ENCODE measurements at places on chromosomes 3 and 15.

DNA sequence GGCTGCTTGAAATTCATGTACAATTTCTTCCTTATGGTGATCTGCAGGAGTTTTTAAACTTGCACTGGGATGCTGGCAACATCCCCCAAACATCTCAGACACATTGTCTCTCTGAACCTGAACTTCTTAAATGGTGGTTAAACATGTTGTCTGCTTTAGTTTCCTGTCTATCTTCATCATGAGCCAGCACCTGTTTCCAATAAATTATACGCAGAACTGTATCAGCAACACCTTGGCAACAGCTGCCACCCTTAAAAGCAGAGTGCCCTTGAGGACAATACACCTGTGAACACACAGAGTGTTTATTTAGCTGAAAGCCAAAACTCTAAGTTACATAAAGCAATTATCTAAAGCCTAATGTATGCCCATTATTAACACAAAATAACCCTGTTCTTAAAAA lies 242.9 kb downstream of the WNT5A start:
- DNase-seq = no peak

DNA sequence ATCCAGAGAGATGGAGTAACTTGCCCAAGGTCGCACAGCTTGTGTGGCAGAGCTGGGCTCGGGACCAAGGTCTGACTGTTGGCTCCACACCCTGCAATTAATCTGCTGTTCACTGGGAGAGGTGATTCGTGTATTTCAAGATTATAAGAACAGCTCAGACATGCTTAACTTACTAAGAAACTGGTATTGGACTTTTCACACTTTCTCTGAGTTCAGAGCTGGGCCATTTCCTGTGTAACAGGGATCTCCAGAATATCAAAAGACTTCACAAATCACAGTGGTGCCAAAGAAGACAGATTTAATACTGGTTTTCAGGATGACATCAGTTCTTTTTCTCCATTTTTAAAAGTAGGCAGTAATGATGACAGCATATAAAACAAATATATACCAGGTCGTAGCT lies 156.8 kb upstream of the UBE2E1 start:
- no peak for DNase-seq

GRCh38 chr3:1774597-1774996 lies 324.1 kb upstream of the CNTN4 start:
- no peak for DNase-seq

- no peak for DNase-seq
Observed at GRCh38 chr3:197333901-197334639, 35.7 kb upstream of the DLG1 start.

GRCh38 chr3:140574375-140574774 lies 103.5 kb upstream of the TRIM42 start:
- no peak for DNase-seq

DNA sequence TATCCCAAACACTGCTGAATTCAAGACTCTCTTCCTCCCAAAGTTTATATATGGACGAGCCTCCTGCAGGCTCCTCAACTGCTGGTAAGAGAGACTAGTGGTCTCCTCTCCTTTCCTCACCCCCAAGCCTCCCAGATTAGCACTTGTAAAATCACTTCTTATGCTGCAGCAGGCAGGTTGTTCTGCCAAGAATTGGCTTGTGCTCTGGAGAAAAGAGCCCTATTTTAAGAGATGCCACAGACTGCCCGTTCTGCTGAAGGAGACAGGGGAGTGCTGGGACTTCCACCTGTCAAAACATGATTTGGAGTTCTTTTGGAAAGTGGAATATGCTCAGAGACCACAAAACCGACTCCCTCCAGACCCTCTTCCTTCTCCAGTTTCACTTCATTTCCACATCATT lies 230.9 kb upstream of the EIF1B start:
- DNase-seq = no peak

GRCh38 chr15:50044904-50045303 lies 74.1 kb downstream of the ATP8B4 start:
- no peak for DNase-seq

GRCh38 chr3:74531491-74531890 lies 83.0 kb downstream of the CNTN3 start:
- no peak for DNase-seq

GRCh38 chr3:11053926-11054503 lies 61.5 kb downstream of the SLC6A1 start:
- DNase-seq = no peak

DNA sequence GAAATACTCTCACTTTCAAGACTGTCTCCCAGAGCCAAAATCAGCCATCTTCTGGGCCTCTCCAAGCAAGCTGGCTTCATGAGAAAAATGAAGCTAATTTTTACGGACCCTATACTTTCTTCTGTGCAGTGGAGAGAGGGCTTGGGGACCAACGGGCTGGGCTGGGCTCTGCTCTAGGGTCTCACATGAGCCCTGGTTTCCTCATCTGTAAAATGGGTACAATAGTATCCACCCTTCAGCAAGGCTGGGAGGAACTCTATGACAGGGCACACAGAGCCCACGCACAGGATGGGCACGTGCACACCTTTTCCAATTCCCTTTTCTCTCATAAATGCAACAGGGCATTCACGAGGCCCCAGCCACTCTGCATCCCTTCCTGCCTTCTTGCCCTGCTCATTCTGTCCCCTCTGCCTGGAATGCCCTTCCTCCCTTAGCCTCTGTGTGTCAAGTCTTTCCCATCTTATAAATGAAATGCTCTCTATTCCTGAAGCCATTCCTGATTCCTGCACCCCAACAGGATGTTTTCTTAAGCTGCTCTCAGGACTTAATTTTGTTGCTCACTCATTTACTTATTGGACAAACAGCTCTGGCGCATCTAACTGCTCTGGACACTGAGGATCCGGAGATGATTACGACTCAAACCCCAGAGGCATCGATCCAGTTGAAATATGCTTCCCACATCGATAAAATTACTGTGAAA lies 32.9 kb upstream of the SEC13 start:
- DNase-seq = no peak

- peak; percentile 45 for DNase-seq
Observed at GRCh38 chr3:23810343-23811184, 4.8 kb downstream of the UBE2E1 start.

DNA sequence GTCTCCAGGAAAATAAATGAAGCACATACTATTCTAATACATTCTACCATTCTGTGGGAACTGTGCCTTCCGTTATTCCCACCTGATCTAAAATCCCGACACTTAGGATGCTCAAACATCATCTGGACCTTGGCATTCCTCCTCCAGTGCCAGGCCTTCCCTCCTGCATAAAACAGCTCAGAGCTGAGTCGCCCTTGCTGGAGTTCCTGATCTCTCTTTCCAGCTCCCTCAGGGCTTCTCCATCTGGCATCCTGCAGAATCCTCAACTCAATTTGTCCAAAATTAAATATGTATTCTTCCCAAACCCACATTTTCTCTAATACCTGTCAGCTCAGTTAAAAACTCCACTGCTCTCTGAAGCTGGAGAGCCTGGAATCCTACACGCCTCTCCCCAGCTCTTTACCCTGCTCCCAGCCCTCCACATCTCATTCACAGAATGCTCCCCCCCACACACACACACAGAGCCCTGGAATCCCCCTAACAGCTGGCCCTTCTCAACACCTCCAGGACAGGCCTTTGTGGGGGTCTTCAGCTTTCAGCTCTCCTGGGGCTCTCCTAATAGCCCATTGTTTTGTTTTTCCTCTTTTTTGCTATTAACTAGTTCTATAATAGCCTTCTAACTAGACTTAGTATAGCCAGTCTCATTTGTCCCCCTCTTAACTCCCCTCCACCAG lies 78.5 kb downstream of the HMG20A start:
- DNase-seq = no peak

GRCh38 chr15:58525991-58526421 lies 94.2 kb downstream of the LIPC start:
- no peak for DNase-seq

DNA sequence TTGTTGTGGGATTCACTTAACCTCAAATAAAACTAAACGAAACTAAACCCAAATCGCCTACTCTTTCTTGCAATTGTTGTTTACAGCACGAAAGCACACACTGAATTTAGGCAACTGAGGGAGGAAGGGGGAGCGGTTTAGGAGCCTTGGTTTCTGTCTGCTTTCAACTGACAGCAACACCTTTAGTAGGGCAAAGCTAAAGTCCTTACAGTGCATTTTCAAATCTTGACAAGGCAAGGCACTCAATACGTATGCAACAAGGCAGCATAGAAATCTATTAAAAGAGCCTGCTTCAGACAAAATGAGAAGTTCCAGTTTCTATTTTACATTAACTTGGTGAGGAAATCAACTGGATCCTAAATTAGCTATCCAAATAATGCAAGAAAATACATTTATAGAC lies 174.6 kb downstream of the CHST2 start:
- no peak for DNase-seq

GRCh38 chr3:183122257-183122932 lies 23.1 kb upstream of the MCCC1 start:
- no peak for DNase-seq

DNA sequence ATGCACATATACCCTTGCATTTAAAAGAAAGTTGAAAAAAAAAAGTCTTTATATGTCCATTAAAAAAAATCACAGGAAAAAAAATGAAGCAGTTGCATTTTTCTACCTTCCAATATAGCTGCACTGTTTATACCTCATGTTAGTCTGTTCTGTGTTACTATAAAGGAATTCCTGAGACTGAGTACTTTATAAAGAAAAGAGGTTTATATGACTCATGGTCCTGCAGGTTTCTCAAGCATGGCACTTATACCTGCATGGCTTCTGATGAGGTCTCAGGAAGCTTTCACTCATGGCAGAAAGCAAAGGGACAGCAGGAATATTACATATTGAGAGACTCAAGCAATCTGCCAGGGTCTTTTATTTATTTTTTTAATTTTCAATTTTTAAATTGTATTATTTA lies 277.2 kb upstream of the BCHE start:
- no peak for DNase-seq

- peak; percentile 11 for DNase-seq
Observed at GRCh38 chr15:76150513-76150912, 90.7 kb downstream of the TMEM266 start.

- no peak for DNase-seq
Observed at GRCh38 chr3:72273615-72274014, 488.7 kb upstream of the PROK2 start.

GRCh38 chr3:169863458-169863899 lies 6.3 kb downstream of the LRRC31 start:
- peak; percentile 54 for DNase-seq

GRCh38 chr3:190269101-190269500 lies 53.1 kb downstream of the CLDN1 start:
- DNase-seq = no peak

DNA sequence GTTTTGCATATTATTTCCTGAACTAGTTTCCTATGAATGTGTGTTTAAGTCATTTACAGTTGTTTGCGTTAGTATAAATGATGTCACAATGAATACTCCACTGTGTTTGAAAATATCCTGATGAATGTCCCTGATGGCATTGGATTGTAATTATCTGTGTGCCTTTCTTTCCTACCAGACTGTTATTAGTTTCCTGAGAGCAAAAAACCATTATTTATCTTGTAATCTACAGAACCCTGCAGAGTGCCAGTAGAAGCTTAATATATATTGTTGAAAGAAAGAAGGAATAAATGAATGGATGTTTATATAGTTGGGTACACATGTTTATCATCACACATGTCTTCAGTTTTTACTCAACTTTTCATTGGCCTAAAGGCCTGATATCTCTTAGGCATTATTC lies 312.6 kb downstream of the AGBL1 start:
- DNase-seq = no peak

DNA sequence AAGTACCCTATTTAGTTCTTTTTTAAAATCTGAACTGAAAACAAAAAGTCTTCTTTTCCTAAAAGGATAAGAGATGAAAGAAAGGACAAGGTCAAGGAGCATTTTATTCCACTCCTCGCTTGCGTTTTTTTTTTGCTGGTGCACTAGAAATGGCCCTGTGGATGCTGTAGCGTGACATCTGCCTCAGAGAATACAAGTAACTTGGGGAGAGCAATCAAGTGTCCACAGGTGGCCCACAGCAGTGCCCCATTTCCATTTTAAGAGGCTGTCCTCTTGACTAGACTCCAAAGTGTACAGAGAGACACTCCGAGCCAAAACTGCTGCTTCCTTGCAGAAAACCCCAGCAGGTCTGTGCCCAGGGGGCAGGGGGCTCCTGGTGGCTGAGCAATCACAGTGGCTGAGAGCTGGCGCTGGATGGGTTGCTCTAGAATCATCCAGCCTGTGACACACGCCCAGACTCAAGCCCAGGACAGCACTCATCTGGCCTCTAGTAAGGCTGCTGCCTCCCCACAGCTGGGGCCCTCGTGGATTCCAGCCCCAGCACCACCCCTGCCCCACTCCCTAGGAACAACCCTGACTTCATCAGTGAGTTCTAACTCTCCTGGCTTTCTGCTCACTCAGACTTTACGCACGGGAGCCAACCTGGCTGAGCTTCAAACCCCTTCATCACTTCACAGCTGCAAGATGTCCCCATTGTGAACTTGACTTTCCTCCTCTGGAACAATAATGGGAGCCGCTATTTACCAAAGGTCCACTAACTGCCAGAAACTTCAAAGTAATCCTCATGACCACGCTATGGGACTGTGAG lies 71.1 kb upstream of the SPATA12 start:
- no peak for DNase-seq

DNA sequence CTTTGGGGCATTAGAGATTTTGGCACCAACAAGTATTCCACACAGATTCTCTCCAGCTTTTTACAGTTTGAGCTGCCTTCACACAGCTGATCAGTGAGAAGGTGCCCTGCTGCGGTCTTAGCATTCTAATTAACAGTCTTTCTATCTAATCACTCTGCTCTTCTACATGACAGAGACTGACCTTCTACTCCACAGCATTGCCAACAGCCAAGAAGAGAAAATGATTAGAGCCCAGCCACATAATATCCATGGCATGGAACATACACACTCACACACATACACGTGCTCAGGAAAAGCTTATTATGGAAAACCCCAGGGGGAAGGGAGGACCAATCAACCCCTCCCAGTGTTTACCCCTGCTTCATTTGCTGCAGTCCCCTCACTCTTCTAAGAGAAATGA lies 76.1 kb upstream of the PPP2R3A start:
- no peak for DNase-seq

DNA sequence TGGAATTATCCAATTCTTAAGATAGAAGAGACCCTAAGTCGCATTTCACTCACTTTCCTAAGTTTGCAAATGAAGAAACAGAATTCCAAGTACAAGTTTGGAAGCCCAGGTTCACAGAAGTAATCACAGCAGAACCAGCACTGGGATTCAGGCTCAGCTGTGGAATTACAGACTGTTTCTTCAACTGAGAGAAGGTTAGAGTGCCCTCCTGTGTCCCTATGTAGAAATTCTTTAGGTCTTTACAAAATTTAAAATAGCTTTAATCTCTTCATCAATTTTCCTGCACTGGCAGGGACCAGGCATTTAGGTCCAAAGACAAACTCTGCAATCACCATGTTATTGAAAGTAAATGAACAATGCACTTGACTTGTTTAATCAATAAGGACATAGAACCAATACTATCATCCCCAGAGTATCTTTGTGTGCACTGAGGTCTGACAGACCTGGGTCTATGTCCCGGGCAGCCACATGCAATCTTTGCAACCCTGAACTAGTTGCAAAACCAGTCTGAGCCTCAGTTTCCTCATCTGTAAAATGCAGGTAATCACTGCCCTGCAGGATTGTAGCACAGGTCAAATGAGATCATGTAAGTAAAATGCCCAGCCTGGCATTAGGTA lies 96.3 kb upstream of the ZBED2 start:
- no peak for DNase-seq
